ENCODE measurements at places on chromosomes 12 and 14.

DNA sequence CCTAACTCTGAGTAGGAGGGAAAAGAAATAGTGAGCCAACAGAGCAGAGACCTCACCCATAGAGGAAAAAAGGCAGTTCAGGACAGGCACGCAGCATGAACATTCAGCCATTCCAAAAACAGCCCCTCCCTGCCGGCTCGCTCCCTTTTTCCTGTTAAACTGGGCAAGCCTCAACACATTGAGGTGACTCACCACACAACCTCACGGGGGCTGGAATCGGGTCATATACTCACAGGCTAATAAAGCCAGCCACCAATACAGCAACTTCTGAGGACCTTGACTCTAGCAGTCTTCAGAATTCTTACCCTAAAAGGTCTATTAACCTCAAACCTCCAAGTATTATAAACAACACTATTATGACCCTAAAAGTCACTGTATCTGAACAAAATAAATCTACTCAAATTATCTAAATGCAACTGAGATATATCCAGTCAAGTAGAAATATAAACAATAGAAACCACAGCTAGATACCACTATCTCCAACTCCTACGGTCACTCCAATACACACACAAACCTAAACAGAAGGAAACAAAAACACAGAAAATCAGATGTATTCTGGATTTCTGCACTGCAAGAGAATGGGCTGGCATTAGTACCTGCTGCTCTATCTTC is 6.3 kb downstream of the YBX3 start:
- no peak for DNase-seq

DNA sequence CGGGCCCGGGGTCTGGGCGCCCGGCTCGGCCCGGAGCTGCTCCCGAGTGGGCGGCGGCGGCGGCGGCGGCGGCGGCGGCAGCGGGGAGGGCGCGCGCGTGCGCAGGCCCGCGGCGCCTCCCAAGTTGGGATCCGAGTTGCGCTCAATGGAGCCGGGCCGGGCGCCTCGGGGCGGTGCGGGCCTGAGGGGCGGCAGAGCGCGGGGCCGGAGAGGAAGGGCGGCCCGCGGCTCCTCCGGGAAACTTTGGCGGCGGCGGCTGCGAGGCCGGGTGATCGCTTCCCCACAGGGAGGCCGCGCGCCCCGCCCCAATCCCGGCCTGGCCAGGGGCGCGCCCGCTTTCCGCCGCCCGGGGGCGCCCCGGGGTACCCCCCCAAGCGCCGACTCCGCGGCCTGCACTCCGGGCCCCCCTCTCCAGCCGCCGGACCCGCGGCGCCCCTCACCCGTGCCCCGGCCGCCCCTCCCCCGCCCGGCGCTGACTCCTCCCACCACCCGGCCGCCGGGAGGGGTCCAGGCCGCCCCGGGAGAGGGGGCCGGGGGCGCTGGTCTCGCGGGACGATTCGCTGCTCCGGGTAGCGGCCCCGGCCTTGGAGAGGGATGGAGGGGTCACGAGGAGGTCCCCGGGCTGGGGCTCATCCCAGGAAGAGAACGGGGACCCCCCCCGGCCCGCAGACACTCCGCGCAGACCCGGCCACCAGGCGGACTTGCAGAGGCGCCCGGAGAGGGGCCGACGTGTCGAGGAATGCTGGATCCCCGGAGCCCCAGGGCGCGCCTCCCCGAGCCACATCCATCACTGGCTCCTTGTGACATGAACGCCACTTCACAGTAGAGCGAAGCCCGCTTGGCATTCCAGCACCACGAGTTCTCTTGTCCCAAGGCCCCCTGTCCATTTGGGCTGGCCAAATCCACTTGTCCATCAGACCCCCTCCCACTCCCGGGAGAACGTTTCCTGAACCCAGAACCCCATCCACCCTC is at the start of gene RILPL1:
TSS of gene RILPL1 (minus strand) at position 48 of the 972 bp plus-strand sequence. CDS start 237 bp downstream, outside the sequence.
- DNase-seq: peak; percentile 20

GRCh38 chr12:132429946-132430643 is 59.9 kb upstream of the FBRSL1 start:
- DNase-seq: peak; percentile 31

DNA sequence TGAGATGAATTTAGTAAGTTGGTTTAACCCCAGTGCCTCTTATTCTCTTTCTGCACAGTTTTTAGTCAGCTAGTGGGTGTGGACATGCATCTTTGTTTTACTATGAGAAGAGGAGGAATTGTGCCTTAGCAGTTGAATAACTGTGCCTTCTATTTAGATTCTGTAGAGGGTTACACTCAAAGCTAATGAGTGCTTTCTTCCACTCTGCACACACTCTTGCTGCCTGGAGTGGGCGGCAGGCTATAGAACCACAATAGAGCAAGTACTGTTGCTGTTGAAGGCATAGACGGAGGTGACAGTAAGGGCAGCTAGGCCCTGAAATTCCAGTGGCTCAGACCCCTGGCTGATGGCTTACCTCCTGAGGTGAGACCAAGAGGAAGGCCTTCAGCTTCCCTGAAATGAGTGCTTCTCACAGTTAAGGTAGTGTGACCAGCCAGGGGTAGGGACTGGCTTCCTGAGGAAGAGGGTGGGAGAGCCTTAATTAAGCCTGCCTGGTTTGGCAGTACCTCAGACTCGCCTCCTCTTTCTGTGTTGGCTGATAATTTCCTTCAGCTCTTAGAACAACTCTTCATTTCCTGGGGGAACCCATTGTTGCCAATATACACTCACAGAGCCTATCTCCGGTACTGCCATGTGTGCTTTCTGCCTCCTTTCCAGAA is 24.7 kb downstream of the SUSD6 start:
- DNase-seq: peak; percentile 46

- no peak for DNase-seq
These were observed 13.1 kb downstream of the APPL2 start for GRCh38 chr12:105222726-105223351.

DNA sequence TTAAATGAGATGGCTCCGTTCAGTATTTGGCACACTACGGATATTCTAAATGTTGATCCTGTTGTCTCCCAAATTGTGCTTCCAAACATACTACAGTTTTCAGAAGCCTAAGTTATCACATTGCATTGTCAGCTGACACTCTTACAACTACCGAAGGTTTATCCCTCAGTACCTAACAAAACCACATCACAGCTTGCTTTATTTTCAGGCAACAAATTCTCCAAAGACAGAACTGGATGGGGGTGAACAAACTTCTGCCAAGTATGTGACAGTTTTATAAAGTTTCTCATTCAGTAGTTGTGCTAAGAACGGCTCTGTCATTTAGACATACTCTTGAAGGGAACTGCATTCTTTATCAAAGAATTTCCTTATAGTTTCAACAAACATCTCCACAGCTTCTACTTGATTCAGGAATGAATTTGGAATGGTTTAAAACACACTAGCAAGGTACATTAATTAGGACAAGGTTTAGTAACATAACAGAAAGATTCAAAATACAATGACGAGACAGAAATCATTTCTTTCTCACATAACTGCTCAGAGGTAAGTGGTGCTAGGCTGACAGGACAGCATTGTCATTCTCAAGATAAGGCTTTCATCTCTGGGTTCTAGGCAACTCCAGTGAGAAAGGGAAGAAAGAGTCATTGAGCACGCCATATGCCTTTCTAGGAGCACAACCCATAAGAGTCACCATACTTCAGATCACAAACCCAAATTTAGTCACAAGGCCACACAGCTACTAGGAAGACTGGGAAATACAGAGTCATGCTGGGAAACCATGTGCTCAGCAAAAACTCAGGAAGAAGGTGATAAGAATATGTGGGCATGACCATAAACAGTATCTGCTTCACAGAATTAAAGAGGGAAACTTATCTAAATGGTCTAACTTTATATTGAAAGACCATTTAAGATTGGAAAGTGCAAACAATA is 100.7 kb downstream of the DUSP6 start:
- no peak for DNase-seq

DNA sequence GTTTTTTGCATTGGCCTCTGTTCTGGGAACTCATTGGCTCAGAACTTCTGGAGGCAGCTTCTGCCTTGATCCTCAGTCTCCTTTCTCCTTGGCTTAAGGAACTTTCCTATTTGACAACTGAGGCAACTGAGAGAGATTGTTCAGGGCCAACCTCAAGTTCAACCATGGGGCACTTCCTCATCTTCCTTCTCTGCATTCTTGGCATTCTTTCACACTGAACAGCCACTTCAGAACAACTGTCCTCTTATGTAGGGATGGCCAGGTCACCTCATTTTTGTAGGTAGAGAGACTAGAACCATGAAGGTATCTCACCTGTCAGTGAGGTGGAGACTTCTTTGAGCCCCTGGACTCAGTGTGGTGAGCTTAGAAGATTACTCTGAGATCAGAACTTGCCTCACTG is 63.0 kb upstream of the NRXN3 start:
- no peak for DNase-seq

- no peak for DNase-seq
These were observed 133.4 kb upstream of the FGD4 start for GRCh38 chr12:32265951-32266350.

DNA sequence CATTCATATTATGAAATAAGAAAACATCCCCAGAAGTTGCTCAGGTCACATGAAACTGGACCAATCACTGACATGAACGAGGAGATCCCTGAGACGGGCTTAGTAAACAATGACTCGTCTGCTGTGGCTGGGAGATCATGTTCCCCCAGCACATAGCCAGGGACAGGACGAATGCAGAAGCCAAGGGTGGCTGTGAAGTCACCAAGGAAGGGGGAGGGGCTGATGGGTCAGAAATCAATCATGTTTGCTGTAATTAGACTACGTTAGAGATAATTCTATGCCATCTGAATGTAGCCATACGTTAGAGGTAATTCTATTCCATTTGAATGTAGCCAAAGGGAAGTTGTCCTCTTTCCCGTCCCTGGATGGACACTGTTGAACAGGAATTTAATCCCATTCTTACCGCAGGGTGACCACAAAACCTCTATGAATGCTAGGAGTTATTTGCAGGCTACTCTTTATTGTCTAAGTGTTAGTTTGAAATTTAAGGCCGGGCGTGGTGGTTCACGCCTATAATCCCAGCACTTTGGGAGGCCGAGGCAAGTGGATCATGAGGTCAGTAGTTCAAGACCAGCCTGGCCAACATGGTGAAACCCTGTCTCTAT is 332.9 kb downstream of the TMEM132D start:
- DNase-seq: no peak

DNA sequence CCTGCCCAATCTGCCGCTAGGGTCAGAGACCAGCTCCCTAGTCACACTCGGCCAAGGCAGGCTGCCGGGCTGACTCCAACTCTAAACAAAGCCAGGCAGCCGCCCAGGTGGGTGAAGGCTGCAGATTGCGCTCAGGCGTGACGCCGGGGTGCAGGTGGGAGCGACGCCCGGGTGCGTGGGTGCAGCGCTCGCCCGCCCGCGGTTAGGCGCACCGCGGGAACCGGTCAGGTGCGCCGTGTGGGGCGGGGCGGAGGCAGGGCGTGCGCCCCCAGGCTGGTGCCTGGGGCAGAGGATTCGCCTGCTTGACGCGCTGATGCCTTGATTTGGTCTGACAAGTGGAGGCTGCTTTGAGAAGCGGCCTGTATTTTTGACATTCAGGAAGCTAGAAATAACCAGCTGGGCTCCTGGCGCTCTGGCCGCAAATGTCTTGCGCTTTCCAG is 126.7 kb upstream of the HIF1A start:
- peak; percentile 58 for DNase-seq

DNA sequence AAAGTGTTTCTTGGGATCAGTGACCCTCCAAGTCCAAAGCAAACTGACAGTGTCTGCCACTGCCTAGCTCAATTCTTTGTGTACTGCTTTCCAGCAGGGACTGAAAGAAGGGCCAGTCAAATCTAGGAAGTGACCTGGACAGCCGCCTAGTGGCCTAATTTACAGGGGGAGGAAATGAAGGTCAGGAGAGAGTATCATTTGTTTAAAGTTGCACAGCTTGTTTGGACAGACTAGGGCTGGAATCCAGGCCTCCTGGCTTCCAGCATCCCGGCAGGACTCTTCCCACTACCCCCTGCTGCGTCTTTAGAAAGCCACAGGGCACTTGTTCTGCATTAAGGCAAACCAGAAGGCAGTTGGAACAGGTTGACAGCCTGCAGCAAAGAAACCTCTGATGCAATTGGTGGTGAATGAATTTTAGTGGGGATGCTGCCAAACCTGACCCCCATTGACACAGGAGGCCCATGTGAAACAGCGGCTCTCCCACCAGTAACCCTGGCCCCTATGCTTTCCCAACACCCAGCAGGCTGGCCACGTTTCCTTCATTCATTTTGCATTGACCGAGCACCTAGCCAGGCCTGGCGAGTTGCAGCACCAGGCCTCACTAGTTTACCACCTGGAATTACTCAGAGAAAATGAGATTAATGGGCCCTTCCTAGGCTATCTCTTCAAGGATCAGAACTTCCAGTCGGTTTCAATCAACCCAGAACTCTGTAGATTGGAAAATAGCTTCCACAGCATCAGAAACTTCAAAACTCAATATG is 28.2 kb downstream of the GALNT16 start:
- no peak for DNase-seq

DNA sequence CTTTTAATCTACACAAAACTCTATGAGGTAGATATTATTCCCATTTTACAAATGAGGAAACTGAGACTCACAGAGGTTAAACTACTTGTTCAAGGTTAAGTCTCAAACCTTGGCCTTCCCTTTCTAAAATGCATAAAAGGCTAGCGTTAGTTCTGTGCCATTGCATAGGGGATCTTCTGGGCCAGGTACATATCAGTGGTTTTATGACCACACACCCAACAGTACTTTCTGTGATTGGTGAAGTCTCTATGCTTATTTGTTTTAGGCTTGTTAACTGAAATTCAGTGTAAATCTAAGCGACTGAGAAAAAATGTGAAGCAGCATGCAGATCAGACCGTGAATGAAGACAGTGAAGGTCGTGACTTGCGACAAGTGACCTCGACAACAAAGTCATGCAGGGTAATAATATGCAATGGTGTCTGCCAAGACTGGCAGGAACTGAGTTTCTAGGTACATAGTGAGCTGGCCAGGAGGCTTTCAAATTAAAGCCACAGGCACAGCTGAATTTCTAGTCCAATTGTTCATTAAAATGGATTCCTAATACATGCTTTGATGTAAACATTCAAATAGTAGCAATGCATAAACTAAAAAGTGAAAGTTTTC is 38.8 kb upstream of the GAS2L3 start:
- no peak for DNase-seq

- no peak for DNase-seq
These were observed 7.9 kb downstream of the INF2 start for GRCh38 chr14:104697317-104697703.

- no peak for DNase-seq
These were observed 246.6 kb downstream of the TMEM132D start for GRCh38 chr12:129657179-129657578.

DNA sequence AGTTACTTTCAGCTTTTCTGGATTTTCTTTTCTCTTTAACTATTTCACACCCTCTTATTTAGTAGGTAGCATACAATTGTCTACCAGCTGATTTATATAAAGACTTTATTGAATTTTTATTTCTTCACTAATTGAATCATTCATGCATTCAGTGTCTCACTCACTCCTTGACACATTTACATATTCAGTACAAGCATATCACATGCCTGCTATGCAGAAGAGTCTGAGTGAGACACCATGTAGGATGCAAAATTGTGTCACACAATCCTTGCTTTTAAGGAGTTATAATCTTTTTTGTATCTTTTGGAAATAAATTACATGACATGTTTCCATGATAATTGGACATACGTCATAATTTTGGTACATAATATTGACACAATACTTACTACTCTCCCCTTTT is 83.0 kb downstream of the AKAP6 start:
- DNase-seq: no peak

Measured in activated CD4-positive, alpha-beta T cell treated with anti-CD3 and anti-CD28 coated beads, Interleukin-2, amount 50 U/mL, for 4 hours (primary cell).